ENCODE measurements at places on chromosomes 5 and 9. TPM values are rescaled to one million over a fixed set of nuclear protein-coding genes. Genes with fewer than 3 reads are reported as not detected.

Gene AJM1
- total RNA-seq, result 0.86 TPM

Gene SH3RF2
- 0.95 TPM for total RNA-seq

Gene GFI1B
- total RNA-seq, result 0.71 TPM

Gene BARHL1
- not detected for total RNA-seq

Gene PCDHGB3
- 1.3 TPM for total RNA-seq

Gene BHMT
- 1.6 TPM for total RNA-seq

Gene ST8SIA4
- total RNA-seq, result 0.50 TPM

DNA sequence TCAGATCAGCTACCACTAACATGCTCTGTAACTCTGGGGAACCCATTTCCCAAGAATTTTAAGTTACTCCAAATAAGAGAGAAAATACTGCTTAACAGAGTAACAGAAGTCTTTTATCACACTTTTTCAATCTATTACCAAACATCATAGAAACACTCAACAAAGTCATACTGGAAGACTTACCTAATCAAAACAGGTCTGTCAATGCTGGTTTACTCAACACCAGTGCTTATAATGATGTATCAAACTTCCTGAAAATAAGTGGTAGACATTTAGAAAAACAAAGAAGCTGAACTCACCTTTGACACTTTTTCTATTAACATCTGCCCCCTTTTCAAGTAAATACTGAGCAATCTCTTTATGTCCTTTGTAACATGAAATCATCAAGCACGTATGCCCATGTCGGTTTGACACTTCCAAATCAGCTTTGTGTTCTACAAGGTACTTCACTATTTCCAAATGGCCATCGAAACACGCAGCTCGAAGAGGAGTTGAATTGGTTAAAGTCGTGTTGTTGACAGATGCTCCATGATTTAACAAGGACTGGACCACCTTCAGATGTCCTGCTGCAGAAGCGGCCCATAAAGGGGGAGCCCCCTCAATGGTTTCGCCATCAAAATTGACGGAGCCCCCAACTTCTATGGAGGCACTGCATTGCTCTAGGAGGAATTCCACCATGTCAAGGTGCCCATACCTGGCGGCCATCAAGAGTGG lies 1.8 kb downstream of the FEM1C start:
- DNase-seq, result no peak

DNA sequence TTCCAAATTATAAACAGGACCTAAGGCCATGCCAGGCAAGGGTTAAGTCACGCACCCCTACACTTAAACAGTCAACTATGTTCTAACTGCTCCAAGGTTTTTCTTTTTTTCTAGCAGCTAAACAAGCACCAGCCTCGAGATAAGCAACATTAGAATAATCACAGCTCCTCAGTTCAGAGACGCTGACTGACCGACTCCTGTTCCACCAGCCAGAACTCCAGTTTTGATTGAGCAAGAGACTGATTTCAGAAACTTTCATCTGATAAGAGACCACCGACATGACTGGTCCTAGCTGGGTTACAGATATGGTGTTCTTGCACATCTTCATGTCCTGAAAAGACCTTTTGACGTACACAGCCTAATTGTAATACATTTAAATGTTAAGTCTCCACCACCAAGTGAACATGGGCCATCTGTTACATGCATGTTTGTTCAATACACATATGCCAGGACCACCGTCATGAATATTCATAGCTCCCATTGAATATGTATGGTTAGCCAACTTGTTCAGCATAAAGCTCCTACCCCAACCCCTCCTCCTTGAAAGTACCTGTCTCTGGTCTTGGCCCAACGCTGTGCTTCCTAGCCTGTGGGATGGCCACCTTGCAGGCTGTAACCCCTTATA lies 23.7 kb upstream of the OTULINL start:
- no peak for DNase-seq

- DNase-seq, result no peak
Measured at GRCh38 chr5:88713818-88714217, 169.2 kb downstream of the MEF2C start.

- no peak for DNase-seq
Measured at GRCh38 chr5:114308508-114308907, 53.4 kb upstream of the KCNN2 start.

DNA sequence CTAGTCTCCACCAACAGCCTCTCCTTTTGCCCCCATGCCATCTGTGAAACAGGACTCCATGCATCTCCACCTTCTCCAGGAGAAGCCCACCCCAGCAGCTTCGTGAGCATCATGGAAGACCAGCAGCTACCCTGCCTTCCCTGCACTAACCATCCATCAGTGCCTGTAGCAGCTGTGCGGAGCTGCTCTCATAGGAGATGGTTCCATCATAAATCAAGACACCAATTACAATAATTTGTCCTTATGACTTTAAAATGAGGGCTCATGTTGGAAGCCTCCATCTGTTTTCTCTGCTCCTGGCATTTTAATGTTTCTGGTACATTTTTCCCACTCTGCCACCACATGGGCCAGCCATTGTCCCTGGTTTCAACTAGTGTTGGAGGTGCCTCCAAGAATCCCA lies 69.9 kb downstream of the FGF1 start:
- DNase-seq, result no peak

GRCh38 chr5:166282939-166283338 lies 2008.5 kb upstream of the WWC1 start:
- no peak for DNase-seq

DNA sequence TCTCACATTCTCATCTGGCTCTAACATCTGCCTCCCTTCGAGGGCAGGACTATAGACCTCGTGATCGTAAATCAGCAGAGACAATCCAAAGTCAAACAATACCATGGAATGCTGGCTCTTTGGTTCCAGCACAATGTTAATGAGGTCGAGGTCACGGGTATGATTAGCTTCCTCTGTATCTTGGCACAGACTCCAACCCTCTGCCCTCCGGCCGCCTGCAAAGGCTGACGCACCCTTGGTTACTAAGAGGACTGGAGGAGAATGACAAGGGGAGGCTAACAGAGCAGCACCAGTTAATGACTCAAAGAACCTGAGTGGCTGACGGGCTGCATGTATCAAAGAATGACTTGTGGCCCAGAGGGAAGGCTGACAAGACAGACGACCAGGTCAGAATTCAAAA lies 10.1 kb downstream of the LHFPL2 start:
- DNase-seq, result no peak

- DNase-seq, result no peak
Measured at GRCh38 chr9:85041466-85042137, 372.1 kb downstream of the NTRK2 start.

- DNase-seq, result peak; percentile 49
Measured at GRCh38 chr5:66828046-66828547, 231.9 kb downstream of the MAST4 start.

DNA sequence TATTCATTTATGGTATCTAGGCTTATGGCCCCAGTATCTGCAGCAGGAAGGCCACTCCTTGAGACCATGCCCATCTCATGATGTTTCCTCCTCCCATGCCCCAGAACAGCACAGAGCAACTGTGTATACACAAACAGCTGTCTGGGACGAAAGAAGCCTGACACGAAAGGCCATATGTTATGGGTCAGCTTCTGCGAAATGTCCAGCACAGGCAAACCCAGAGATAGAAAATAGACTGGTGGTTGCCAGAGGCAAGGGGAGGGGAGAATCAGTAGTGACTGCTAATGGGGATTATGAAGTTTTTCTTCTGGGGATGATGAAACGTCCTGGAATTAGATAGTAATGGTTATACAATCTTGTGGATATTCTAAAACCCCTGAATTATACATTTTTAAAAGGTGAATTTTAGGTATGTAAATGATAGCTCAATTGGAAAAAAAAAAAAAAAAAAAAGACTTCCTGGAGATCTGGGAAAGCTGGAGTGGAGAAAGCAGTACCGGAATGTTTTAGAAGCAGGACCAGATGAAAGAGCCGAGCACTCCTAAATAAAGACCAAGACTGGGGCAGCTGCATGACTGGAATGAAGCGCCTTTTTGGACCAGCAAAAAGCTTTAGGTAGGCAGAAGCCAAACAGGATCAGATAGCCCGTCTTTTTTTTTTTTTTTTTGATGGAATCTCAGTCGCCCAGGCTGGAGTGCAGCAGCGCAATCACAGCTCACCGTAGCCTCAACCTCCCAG lies 29.2 kb downstream of the PCDHGC5 start:
- no peak for DNase-seq

DNA sequence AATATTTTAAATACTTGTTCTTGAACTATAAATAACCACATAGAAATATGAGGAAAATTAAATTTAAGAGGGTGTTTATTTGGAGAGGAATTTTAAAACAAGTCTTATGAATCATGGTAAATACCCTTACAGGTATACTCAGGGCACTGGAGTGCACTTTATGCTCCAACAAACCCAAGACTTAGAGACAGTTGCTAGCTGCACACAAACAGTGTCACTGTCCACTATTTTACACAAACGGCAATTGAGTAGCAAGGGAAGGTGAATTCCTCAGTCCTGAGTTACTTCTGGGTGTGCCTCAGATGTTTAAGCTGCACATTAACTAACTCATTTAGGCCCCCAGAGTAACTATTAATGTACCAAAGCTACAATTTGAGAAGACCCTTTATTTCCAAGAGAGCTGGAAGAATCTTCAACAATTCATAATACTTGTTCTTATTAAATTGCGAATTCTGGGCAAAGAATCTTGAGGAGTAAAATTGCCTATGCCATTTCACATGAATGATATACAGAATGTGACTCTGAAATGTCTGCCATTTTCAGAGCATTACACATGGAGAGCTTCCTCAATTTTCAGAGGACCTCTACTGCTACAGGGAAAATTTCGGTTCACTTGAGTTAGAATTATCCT lies 371.2 kb downstream of the PDE4D start:
- no peak for DNase-seq

DNA sequence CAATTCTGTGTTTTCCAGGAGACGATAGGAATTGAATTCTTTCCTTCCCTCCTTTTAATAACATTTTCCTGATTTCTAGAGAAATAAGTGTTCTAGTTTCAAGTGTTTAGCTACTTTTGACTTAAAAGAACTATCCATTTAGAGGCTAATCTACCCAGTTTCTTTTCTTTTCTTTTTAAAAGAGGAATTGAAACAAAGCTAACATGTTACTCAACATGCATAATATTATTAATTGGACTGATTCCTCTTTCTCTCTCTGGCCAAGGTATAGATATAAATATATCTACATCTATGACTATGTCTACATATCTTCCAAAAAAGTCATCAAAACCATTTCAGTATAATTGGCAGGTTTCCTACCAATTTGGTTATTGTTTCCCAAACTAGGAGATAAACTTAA lies 309.8 kb downstream of the TRPM3 start:
- DNase-seq, result no peak
